ENCODE measurements at places on chromosomes 4 and X.
A peak's percentile ranks its signal among the peaks of the same experiment; 100 is the strongest.

GRCh38 chr4:88705805-88706492, 8.3 kb upstream of the NAP1L5 start:
- peak; percentile 57 for DNase-seq

DNA sequence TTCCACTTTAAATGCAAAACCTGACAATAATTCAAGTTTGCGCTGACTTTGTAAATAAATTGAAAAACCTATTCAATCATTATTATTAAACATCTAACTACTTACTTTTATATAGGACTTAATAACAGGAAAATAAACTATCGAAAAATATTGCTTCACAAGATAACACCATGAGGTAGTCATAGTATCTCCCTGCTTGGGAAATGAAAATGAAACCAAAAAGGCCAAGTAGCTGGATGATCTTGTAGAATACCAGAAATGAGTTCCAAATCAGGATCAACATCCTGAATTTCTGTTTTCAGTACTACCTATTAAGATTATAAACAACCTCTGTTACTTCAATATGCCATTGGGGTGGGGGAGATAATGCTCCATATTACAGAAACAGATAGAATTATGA, 58.9 kb downstream of the CHIC2 start:
- DNase-seq, result peak; percentile 58

DNA sequence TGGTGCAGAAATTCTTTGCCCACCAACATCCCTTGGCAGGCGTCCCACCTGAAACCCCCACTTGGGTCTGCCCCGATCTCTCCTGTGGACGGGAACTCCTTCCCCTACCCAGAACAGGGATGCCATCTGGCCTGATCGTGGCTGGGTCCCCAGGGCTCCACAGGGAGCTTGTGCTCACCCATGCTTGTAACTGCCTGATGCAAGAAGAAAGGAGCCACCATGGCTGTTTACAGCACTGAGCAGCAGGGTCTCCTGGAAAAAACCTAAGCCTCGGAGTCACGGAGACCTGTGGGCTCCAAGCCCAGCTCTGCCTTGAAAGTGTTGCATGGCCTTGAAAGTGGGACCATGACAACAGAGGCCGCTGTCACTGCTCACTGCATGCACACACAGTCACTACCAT, 101.5 kb upstream of the AFAP1 start:
- no peak for DNase-seq

- DNase-seq, result peak; percentile 37
These were observed 29.3 kb upstream of the UGT2B7 start for GRCh38 chr4:69066945-69067344.

DNA sequence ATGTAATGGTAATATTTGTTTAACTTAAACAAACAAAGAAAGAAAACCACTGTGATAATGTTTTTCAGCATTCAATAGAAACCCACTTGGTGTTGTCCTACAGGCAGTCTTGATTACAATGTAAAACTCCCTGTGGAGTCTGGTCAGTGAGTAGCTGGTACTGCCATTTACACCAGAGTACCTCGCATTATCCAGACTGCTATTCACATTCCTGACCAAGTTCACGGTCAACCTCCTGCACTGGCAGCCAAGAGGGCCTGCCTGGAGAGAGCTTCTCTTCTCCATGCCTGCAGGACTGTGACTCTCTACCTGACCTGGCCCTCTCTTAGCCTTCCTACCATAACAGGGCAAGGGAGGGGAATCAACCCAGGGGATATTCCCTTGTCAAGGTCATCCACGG, 2.9 kb upstream of the LONRF3 start:
- no peak for DNase-seq

DNA sequence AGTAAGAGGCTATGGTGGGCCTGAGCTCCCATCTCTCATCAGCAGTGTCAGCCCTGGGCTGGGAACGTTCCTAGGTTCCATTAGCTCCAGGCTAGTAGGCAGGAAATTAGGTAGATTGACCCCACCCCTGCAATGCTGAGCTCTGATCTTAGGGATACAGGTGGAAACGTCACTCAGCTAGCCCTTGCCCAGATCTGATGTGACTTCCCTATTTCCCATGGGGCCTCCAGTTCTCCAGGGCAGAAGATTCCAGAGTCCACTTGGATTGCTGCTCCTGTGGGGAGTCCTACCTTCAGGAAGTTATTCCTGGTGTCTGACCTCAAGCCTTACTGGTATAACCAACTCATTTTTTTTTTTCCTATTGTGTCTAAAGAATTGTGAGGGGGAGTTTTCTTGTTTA, 81.1 kb downstream of the EFNB1 start:
- no peak for DNase-seq

DNA sequence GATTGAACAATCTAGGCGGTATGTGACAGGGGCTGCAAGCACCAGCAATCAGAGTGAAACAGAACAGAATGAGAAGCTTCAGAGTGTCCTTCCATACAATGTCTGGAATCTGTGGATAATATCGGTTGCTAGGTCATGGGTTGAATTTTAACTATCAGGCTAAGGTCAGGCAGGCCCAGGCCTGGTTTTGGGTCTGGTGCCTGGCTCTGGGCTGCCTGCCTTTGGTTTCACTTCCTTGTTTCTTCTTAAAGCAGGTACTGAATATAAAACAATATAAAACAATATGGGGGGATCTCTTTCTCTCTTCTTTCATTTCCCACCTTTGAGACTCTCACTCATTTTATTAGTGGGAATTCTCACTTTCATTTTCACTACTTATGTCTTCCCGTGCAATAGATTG, 962.0 kb downstream of the CCSER1 start:
- DNase-seq, result no peak

GRCh38 chr4:185849664-185850550, 37.9 kb upstream of the SORBS2 start:
- DNase-seq, result no peak

DNA sequence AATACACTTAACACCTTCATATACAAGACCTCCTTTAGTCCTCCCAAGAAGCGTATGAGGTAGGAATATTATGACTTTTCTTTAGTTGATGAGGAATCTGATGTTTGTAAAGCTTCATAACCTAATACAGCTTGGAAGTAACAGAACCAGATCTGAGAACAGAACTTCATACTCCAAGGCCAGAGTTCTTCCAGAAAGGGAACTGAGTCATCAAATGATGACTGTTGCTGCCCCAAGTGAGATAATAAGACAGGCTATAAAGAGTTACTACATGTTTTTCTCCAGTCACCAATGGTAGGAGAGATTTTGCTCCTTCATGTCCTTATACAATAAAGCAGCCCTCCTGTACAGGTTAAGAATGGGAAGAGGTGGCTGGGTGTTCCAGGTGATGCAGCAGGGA, 74.3 kb upstream of the ANXA3 start:
- DNase-seq, result peak; percentile 60

GRCh38 chrX:108362026-108362425, 76.2 kb downstream of the COL4A6 start:
- DNase-seq, result no peak

All from IMR-90 (cell line).